Activated naive CD4-positive, alpha-beta T cell (primary cell): ENCODE measurements at places on chromosomes 1 and 21.

DNA sequence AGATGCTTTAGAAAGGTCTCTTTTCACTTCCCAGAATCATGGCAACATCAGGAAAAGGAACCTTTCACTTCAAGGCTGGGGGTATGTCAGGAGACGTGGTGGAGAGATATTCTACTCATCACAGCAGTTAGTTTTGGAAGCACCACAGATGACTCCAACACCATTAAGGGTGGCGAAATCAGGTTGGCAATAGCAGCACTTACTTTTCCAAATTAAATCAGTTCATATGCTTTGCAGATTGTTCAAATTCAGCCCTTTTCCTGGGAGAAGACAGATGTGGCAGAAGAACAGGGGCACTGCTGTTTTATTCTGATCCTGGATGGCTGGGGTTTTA lies 79.0 kb downstream of the RUNX1 start:
- no peak for DNase-seq

DNA sequence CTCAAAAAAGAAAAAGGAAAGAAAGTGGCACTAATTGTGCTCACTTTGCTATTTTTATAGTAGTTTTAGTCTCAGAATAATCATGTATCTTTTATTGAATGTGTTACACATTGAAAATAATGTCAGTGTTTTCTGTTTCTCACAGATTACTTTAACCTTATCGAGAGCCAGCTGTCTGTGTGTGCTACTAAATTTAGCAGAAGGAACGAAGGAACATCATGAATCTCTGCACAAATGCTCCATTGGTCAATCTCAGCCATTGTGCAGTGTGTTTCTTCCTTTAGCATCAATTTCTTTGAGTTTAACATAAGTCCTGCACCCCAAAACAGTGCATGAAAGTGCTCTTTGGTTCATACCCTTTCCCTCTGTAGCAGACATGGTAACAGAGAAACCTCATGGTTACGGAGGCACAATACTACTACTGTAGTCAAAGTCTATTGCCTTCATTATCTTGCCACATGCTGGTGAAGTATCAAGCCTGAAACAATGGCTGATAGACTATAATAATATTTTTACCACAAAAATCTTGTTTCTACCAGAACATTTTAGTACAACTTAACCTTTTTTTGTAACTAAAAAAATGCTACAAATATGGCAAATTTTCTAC lies 310.0 kb downstream of the HMCN1 start:
- no peak for DNase-seq

GRCh38 chr1:174007851-174008250 lies 14.3 kb downstream of the RC3H1 start:
- no peak for DNase-seq

DNA sequence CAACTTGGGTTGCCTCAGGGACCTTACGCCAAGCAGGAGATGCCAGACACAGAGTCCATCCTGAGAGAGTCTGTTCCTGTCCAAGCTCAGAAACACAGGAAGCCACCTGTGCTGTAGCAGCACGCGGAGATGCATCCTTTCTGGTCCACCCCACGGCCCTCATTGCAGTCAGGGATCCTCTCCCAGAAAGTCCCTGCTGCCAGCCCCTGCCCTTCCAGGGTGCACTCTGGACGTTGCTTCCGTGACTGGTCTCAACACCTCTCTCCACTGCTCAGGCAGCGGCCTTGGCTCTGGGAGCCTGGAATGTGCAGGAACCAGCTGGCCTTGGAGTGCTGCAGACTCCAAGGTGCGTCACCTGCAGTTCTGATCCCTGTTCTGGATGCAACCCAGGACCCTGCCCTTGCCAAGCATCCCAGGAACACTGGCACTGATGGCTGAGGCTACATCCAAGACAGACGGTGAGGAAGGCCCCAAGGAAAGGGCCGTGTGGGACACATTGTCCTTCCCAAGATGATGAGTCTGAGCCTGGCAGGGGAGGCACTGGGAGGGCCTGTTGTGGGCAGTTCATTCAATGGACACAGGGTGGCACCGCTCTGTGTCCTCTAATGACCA lies 21.7 kb upstream of the COL6A1 start:
- no peak for DNase-seq

DNA sequence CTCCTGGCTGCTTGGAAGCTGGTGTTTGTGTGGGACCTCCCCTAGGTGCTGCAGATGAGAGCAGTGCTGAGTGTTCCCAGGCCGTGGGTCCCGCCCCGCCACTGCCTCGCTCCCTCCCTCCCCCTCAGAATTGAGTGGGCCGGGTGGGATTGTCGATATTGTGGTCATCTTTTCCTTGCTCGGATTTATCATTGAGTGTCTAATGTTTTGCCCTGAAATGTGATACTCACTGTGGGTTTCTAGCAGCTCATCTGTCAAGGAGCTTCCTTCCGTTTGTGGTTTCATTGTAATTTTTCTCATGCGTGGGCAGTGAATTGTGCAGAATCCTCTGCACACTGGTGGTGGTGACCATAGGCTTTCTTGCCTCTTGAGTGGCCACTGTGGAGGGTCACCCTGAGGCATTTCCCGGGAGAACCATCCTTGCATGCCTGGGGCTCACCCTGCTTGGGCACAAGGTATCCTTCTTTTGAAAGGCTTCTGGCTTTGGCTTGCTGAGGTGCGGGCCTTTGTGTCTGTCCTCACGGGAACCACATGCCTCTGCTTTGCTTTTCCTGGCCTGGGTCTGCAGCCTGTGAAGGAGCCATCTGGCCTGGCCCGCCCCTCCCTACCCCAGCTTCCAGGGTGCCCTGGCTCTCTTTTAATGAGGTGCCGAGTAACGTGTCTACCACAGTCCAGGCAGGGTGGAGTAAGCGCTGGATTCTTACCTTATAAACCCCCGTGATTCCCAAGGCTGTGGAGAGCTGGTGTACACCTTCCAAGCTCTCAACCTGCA lies 25.6 kb downstream of the SLX9 start:
- no peak for DNase-seq

DNA sequence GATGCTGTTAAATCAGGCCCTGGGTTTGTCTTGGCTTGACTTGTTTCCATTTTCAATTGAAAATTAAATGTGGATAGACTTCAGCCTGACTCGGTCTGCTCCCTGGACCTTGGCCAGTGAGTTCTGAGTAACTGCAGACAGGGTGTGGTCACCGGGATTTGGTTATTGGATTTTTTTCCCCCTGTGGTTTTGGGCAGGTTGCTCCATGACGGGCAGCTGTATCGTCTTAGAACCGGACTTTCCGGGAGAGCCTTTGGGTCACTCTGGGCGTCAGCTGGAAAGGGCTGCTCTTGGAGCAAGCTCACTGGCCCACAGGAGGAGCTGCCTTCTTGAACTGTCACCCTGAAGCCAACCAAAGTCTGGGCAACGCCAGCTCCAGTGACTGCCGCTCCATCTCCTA lies 75.0 kb downstream of the CLIC6 start:
- no peak for DNase-seq

DNA sequence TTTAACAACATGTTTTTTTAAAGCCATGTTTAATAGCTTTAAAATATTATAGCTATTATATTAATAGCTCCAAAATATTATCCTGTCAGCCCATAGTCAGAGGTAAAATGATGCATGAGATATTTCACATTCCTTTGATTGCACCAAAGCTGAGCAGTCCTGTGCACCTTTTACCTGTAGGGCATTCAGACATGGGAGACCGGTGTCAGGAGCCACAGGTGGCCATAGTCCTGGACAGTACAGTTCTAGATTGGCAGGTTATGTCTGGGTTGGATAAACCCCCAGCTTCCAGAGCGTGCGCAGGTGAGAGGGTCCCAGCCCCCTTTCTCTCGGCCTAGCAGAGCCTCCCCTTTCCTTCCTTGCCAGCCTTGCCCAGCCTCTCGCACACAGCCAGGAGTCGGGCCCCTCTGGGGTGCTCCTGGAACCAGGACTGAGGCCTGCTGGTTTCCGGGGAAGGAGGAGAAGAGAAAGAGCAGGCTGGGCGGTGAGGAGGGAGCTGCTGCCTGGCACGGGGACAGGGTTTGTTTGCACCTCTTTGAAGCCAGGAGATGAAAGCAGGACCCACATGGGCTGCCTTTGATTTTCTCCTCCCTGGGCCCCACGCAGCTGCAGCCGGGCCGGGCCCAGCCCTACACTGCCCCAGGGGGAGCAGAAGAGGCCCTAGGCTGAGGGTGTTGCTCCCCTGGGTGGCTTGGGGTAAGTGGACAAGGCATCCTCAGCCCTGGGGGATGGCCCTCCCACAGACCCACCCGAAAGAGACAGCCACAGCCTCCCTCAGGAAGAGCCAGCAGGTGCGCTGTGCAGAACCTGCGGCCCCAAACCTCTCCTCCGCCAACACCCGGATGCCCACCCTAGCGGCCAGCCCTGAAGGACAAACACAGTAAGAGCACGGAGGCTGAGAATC lies 75.2 kb upstream of the TARDBP start:
- no peak for DNase-seq

DNA sequence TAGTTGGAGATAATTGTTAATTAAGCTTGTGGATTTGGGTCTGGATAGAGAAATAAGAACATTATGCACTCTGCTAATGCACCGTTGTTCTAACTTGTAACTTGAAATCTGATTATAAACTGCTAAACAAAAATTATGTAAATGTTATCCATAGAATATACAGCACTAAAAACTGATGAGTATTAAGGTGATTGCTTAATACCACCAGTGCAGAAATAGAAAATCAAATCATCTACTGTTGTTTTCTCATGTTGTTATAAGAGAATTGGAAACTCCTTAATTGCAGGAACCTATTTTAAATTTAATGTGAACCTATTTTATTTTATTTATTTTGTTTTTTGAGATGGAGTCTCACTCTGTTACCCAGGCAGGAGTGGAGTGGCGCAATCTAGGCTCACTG lies 125.7 kb downstream of the ITSN1 start:
- no peak for DNase-seq

- DNase-seq, result no peak
Measured at GRCh38 chr1:80892539-80892938, 908.2 kb upstream of the ADGRL2 start.

DNA sequence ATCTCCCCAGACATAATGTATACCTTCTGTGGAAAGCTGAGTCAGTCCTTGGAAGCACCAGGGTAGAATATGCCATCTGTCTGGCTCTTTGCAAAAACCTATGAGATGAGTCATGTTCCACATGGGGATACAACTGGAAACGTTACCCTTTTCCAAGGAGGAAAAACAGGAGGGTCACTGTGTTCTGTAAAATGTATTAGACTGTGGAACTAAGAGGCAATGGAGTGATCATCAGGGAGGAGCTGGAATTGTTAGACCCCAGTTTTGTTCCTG lies 16.1 kb upstream of the PSMD4 start:
- no peak for DNase-seq

DNA sequence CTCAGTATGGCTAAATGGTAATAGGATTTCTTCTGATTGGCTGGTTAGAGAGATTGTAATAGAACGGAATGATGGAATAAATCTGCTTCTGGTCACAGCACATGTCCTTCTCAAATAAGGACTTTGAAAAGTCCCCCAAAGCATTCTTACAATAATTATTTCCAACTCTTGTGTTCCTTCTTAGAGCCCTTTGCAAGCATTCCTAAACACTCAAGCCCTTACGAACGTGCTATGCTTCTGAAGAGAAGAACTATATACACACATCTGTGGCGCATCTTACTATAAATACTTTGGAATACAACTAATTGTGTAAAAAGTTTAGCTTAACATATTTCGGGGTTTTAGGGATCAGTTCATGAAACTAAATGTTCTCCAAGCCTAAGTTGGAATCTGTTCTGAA lies 25.6 kb downstream of the CLIC4 start:
- DNase-seq, result no peak

DNA sequence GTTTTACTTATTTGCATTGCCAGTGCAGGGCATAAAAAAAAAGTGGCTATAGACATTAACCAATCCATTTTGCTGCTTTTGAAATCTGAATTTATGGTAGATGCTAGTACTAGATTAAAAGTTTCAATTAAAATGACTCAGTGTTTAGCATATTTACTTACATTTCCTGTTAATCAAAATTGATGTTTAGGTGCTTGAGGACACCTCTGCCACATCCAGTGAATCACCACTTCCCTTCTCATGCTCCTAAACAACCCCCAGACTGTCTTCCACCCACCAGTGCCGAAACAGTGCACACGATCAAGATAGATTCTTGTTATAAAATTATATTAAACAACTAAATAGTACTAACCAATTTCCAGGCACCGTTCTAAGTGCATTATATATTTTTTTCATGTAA lies 32.7 kb downstream of the HSD17B7 start:
- no peak for DNase-seq

DNA sequence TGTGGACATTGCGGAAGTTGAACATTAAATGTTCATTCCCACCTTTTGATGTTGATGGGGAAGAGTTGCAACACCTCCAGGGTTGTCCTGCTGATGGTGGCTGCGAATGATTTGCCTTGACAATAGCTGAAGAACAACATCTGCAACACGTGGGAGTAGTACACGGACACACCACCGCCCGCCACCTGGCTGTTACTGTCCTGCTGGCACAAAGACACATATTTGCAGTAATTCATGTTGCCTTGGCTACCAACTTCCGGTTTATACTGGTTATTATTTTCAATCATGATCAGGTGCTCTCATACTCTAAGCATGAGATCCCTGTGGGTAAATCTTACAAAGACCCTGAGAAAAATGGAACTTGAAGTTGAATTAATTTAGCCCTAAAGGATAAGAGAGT lies 55.2 kb downstream of the UBR4 start:
- DNase-seq, result no peak

- DNase-seq, result no peak
Measured at GRCh38 chr1:202694314-202694713, 15.9 kb downstream of the SYT2 start.

DNA sequence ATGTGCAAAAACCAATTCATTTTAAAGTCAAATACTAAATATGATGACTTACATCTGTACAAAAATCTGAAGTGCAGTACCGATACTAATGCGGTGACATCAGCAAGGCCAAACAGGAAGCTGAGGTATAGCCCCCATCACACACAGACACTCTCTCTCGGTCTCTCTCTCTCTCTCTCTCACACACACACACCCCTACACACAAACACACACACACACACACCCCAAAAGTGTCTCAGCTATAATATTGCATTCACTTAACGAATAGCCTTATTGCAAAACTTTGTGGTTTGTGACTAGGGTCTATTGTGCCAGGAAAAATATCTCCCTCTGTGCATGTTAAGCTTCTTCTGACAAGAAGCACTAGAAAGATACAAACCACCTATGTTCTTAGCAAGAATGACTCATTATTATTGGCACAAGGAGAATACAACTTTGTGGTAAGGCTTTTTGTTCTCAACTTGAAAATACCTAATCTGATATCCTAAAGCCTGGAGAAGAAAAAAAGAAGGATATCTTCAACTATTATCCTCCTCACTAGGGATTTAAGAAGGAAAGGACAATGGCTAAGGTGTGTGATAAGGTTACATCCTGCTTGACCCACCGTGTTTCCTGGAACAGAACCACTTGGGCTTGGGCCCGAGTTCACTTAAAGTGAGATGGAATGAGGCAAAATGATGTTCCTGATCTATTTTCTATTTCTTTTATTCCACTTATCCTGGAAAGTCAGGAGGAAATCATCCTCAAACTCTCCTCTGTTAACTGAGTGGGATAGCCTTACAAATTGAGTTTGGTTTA lies 107.1 kb downstream of the NIBAN1 start:
- no peak for DNase-seq
